ENCODE measurements at places on chromosomes 7 and 10. TPM values are rescaled to one million over a fixed set of nuclear protein-coding genes. Genes with fewer than 3 reads are reported as not detected.
A peak's percentile ranks its signal among the peaks of the same experiment; 100 is the strongest.

DNA sequence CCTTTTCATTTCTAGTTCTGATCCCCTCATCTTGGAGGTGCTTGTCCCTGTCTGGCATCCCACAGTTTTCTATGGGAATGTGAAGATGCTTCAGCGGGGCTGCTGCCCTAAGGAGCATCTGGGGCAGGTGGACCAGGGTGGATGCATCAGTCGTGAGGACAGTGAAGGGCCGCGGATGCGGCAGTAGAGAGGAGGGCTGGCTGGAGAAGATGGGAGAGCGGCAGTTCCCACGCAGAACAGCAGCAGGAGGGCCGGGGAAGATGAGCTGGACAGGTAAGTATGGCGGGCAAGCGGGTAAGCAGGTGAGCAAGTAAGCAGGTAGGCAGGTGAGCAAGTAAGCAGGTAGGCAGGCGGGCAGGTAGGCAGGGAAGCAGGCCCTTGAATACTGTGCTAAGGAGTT, 48.9 kb downstream of the ASB13 start:
- DNase-seq = peak; percentile 32

GRCh38 chr10:132714986-132715775, 70.8 kb downstream of the NKX6-2 start:
- no peak for DNase-seq

- DNase-seq = no peak
Observed at GRCh38 chr7:2299131-2299829, 15.0 kb downstream of the SNX8 start.

GRCh38 chr10:124032971-124033886, 60.2 kb downstream of the CHST15 start:
- no peak for DNase-seq

CARD11 gene
- 79.3 TPM for total RNA-seq

CAMK1D gene
- 36.9 TPM for total RNA-seq

OPN1SW gene
- total RNA-seq = not detected

DNA sequence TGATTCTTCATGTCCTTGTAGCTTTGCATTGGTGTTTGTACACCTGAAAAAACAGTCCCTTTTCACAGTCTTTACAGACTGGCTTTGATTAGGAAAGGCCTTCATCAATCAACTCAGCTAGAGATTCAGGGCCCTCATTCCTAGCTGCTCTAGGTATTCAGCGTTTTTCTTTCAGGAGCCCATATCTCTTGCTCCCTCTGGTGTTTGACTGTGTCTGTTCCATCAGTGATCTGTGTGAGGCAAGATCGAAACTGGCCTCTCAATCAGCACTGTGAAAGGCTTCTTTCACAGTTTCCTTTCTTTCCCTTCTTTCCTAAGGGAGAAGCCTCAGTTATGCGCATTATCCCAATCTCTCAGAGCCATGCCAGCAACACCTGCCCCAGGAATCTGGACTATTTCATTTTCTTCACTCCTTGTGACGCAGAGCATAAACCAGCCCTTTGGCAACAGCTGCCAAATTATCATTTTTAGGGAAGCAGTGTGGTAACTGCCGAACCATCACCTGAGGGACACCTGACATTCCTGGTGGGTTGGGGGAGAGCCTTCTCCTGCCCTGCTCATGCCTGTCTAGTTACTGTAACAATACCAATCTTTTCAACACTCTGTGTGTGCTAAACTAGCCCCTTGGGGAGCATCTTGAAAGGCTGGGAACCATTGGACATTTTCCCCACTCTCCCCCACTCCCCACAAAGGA, 75.7 kb upstream of the CCDC71L start:
- DNase-seq = peak; percentile 64

- DNase-seq = no peak
Observed at GRCh38 chr10:88984525-88984924, 6.1 kb upstream of the FAS start.

RPEL1 gene
- total RNA-seq = not detected
